Heart left ventricle (tissue), 16 donors: ENCODE measurements at places on chromosomes 6 and 20. TPM values are rescaled to one million over a fixed set of nuclear protein-coding genes. Genes with fewer than 3 reads are reported as not detected.

DNA sequence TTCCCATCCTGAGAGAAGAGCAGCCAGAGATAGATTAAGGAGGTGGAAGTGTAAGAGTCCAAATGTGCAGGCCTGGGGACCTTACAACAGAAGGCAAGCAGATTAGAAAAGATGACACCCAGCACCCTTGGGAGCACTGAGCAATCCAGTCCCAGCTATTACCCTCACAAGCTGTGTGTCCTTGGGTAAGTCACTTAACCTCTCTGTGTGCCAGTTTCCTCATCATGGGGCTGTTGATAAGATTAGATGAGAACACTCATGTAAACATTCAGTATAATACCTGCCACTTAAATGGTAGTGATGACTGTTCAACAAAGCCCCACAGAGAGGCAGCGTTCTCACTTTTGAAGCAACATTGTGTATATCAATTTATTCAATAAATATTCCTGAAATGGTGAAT, 114.8 kb upstream of the CST7 start:
- DNase-seq, result no peak

GRCh38 chr20:47455133-47456040, 46.3 kb upstream of the NCOA3 start:
- no peak for DNase-seq

DNA sequence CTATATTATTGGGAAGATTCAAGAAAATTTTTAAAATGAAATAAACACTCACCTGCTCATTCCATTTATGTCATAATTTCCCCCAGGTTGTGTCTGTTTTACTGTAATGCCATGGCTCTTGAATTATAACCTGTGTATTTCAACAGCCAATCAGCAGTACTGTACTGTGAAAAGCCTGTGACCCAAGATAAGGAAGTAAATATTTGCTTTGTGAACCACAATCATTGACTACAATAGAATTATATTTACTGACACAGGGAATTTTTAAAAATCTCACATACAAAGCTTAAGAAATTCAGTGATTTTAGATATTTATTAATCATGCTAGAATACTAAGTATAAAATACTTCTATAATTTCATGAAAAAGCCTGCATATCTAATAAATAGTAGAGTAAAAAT, 6.0 kb downstream of the RGS17 start:
- DNase-seq, result no peak

DNA sequence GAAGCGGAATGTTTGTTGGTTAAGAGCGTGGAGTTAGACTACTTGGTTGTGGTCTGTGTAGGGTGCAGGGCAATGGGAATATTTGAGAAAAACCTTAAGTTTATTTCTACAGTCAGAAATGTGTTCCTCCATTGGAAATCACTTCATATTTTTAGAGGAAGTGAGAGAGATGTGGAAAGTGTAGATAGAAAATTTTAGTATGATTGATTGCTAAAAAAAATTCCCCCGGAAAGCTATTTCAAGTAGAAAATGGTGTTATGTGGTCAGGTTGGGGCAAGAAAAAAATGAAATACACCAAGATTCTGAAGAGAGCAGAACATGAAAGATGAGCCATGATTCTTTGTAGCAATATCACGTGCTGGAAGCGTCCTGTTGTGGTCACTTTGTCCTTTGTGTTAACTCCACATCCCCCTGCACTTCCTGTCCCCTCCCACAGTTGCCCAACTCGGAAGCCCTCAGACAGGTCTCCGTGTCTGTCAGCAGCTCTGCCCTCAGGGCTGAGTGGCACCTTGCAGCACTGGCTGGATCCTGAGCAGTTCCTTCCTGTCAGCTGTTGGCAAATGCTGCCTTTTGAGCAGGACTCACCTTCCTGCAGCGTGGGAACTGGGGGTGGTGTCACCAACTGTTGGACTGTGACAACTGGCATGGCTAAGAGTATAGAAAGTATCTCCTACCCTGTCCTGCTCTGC, 137.5 kb upstream of the SLC24A3 start:
- no peak for DNase-seq

DNA sequence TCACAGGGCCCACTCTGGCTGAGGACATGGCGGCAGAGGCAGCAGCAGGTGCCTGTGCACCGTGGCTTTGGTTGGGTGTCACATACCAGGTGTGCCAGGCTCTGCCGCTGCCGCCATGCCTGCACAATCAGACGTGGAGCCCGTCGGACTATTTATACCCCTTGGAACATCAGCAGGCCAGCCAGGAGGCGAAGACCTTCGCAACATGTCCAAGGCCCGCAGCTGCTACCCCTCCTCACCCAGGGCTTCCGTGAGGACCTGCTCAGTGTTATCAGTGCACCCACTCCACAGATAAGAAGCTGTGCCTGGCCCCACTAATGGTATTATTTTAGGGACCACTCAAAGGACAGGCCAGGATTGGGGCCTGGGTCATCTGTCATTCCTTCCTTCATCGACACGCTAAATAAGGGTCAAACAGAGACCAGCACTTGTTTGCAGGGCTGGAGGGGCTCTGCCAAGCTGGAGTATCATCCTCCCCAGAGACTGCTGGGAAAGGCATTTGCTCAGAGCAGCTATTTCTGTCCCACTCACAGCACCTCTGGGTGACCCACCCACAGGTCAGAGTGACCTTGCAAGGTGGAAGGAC, 109.2 kb downstream of the BMP7 start:
- peak; percentile 88 for DNase-seq

DNA sequence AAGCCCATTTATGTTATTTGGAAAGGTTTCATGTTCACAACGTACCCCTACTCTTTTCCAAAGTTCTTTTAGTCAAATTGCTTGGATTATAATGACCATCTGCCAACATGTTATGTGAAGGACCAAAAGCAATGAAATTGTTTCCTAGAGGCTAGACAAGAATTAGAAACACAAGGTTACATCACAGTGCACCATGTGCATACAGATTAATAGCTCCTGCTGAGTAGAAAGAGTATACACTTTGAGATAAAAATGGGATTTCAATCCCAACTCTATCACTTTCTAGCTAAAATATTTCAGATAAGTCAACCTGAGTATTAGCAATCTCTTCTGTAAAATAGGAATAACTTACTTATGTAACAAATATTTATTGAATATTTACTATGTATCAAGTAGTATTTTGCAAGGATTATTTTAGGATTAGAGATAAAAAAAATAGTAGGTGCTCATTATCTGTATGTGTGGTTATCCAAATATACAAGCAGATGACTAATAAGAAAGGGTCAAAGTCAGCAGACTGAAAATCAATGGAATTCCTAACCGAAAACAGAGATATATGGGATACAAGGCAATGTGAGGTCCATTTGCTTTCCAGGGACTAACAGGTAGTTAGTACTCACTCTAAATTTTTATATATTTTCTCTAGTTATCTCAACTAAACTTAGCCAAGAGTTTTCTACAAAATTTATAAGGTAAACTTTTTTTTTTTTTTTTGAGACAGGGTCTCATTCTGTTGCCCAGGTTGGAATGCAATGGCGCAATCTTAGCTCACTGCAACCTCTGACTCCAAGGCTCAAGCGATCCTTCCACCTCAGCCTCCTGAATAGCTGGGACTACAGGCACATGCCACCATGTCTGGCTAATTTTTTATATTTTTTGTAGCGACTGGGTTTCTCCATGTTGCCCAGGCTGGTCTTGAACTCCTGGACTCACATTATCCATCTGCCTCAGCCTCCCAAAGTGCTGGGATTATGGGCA, 127.7 kb downstream of the PDSS2 start:
- DNase-seq, result no peak

- no peak for DNase-seq
Observed at GRCh38 chr6:11766589-11767450, 11.8 kb downstream of the ADTRP start.

GRCh38 chr6:19024737-19025136, 637.6 kb downstream of the RNF144B start:
- no peak for DNase-seq

DNA sequence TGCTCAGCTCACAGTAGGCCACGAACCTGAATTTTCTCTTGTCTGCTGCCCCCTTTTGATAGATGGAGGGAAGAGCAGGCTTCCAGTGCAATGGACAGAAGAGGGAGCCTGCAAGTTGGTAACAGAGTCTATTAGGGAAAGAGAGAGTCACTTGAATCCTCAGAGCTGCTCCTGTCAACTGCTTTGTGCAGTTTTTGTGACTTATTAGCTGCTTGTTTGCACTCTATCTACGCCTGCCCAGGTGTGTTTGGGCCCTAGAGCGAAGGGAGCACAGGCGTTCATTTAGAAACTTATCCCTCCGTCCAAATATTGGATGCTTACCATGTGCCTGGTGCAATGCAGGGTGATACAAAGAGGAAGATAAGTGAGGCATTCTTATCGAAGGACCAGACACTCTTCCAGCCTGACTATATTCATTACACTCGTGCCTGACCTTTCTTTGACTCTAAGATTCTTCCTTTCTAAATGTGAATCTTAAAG, 11.6 kb upstream of the SLC2A12 start:
- peak; percentile 44 for DNase-seq

GRCh38 chr6:112695001-112695400, 347.9 kb downstream of the RFPL4B start:
- no peak for DNase-seq

DNA sequence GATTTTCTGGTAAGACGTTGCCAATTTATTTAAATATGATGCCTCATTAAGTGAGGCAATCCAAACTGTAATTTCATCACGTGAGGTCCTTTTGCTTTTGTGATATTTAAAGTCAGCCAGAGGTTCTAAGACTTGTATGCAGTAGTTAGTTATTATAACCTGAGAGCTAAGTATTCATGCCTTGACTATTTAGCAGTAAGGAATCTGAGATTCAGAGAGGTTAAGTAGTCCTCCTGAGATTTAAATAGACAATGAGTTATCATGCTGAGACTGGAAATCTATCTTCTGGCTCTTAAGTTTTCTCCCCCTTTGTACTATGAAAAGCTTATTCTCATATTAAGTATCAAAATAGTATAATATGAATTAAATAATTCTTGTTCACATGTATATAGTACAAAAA, 158.0 kb downstream of the UTRN start:
- no peak for DNase-seq

DNA sequence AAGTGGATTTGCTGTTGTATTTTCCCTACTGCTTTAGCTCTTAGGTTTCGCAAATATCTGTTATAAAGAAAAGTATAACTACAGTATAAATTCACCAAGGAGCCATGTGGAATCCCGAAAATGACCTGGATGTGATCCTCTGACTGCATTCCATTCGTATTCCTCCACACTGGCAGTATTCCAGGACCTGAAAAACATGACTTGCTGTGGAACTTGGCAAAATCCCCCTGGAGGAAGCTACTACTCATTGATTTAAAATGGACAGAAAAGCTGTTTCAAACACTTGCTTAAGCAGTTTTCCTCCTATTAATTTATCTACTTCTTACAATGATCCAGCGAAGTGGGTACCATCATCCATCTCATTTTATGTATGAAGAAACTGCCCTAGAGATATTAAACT, 13.3 kb upstream of the ENPP5 start:
- DNase-seq, result no peak

- peak; percentile 71 for DNase-seq
Observed at GRCh38 chr6:70700922-70701876, 33.5 kb downstream of the SMAP1 start.

DNA sequence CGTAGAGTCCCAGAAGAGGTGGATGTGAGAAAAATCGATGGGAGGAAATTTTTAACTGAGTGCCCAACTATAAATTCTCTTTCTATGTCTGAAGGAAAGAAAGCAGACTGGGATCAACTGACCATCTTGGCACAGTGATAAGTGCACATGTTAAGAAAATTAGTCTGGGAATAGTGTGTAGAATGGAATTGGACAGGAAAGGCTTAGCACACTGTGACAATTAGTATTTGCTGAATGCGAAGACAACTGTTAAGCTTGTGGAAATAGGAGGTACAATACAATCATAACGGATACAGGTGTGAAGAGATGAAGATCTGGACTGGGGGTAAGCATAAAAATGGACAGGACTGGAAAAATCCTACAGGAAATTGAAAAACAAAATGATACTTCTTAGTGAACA, 114.3 kb downstream of the FAM50B start:
- no peak for DNase-seq

DNA sequence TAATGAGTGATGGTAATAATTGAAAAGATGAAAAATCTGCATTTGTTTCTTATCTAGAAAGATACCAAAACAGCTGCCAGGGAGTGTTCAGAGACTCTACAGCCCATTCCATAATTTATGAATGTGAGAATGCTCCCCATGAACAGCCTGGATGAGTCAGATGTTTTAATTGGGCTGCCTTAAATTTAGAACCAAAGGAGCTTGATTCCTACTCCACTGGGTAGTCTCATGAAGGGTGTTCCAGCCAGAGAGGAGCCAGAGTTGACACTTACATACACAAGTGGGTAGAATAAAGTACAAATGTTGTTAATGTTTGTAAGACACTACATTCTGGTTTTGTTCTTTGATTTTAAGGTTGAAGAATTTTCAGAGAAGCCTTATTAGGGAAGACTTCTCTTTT, 158.7 kb upstream of the PRND start:
- DNase-seq, result no peak

DNA sequence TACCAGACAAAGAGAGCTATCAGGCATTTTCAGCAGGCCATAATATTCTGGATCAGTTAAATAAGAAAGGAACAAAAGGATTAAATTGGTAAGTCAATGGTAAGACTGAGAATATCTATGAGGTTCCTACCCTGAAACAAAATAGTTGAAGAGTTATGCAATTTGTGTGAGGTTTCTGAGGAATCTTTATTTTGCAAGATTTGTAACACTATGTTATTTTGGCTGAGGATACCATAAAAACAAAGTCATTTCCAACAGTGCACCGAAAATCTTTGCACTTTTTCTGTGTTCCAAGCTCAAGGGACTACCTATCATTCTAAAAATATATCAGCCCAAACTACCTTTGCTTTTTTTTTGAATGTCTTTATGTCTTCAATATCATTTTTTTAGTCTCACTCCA, 383.3 kb upstream of the CITED2 start:
- DNase-seq, result no peak

GRCh38 chr6:32108094-32108627, 977 bp downstream of the TNXB start:
- DNase-seq, result peak; percentile 81

GRCh38 chr6:137904822-137905617, 38.0 kb downstream of the TNFAIP3 start:
- no peak for DNase-seq

DNA sequence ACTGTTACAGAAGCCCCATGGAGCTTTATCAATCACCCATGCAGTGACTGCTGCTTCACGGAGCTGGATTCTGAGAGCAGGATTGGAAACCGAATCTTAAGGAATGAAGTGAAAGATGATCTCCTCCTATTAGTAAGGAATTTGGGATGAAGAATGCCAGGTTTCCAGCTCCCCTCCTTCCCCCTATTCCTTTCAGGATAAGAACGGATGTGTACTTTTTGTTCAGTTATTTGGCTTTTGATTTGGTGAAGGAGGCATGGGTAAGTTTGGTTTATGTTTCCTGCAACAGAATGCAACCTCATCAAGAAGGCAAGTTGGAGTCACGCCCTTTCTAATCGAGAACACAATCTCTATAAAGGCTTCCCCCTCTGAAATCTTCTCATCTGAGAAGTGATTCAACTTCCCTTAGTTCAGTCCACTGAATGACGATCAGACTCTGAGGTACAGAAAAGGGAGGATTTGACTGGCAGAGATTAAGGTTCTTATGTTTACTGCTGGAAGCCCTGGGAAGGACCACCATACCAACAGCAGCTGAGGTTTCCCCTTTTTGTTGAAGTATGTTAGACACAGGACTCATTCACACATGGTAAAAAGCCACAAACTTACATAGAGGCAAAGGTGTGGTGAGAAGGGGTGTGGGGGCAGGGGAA, 5.5 kb downstream of the ELMO2 start:
- no peak for DNase-seq

GSTA2 gene
- not detected for polyA plus RNA-seq

ACSS1 gene
- 43.5 TPM for polyA plus RNA-seq

TTLL9 gene
- not detected for polyA plus RNA-seq

POLR3F gene
- 11.2 TPM for polyA plus RNA-seq

MAP3K4 gene
- 16.2 TPM for polyA plus RNA-seq

CAPN11 gene
- 0.35 TPM for polyA plus RNA-seq

HSPA1L gene
- polyA plus RNA-seq, result 0.95 TPM

HTR1E gene
- not detected for polyA plus RNA-seq

SPATS1 gene
- polyA plus RNA-seq, result not detected
